Adrenal gland (tissue), 19 donors: ENCODE measurements at places on chromosomes 16 and 17. TPM values are rescaled to one million over a fixed set of nuclear protein-coding genes. Genes with fewer than 3 reads are reported as not detected.

Gene PRCD
- not detected for total RNA-seq

Gene CCL17
- not detected for total RNA-seq

GRCh38 chr17:142102-142661 is 4.8 kb downstream of the SCGB1C2 start:
- no peak overlapping the region for H3K4me3 ChIP-seq
- no peaks in the 10 kb centered on the region for H3K27me3 ChIP-seq
- no peaks in the 10 kb centered on the region for H3K36me3 ChIP-seq
- no peaks in the 10 kb centered on the region for H3K4me1 ChIP-seq

GRCh38 chr17:41340934-41341861 is 9.4 kb downstream of the KRT33A start:
- no peak overlapping the region for H3K4me3 ChIP-seq
- no peak overlapping the region for H3K27ac ChIP-seq
- no peaks in the 10 kb centered on the region for H3K4me1 ChIP-seq
- DNase-seq, result no peak
- no peaks in the 10 kb centered on the region for H3K36me3 ChIP-seq

DNA sequence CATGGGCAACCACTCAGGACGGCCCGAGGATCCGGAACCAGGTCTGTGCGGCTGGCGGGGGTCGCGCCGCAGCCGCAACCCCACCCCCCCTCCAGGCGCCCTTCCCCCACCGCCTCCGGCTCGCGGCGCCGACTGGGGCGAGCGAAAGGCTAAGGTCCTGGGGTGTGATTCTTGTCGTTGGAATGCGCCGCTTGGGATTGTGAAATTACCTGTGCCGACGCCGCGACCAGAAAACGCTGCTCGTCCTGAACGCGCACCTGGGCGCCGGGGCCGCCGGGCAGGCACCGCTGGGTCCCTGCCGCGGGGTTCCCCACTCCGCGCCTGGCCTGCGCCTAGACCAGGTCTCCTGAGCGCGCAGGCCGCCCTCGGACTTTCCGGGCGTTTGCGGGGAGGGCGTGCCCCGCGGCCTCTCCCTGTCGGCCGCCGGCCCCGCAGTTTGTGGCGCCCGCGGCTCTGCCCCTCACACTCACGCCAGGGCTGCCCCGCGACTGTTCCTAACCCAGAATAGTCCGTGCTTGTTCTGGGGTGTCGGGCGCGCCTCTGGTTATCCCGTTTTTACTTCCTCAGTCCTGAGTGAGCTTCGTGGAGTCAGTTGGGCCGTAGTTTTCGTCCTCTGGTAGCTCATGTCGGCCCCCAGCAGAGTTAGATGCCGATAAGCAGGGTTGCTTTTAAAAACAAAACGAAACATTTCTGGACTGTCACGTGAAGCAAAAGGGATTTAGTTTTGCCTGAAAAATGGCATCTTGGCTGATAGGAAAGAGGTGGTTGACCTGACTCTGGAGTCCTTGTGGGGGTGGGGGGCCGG is 147.2 kb downstream of the SPECC1 start:
- peaks cover 13% of the 10 kb centered on the region for H3K4me1 ChIP-seq
- H3K27ac ChIP-seq, result peak overlapping the region; percentile 74
- no peaks in the 10 kb centered on the region for H3K36me3 ChIP-seq
- peak; percentile 69 for DNase-seq
- peak overlapping the region; percentile 73 for H3K4me3 ChIP-seq

DNA sequence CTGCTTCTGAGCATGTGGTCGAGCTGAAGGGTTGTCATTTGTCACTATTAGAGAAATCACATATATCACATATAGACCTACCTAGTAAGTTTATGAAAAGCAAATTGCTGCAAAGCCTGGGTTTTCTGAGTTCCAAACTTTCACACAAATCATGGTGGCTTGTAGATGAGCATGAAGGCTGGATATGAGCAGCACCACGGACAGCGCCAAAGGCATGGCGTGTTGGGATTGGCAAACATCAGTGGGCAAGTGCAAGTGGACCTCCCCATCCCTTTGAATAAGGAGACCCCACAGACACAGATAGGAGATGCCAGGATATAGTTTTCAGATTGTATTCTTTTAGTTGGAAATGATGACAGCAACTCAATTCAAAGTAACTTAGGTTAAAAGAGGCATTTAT is 77.6 kb upstream of the CACNG3 start:
- H3K4me3 ChIP-seq, result no peak overlapping the region
- H3K27ac ChIP-seq, result no peak overlapping the region
- H3K27me3 ChIP-seq, result no peaks in the 10 kb centered on the region
- no peaks in the 10 kb centered on the region for H3K36me3 ChIP-seq
- H3K4me1 ChIP-seq, result no peaks in the 10 kb centered on the region

Gene NAGS
- total RNA-seq, result 0.95 TPM

- peaks cover 11% of the 10 kb centered on the region for H3K4me1 ChIP-seq
- H3K27me3 ChIP-seq, result no peaks in the 10 kb centered on the region
- DNase-seq, result no peak
- no peak overlapping the region for H3K27ac ChIP-seq
- H3K4me3 ChIP-seq, result no peak overlapping the region
Measured at GRCh38 chr16:89710709-89711564, 9.4 kb upstream of the SPATA2L start.

- no peaks in the 10 kb centered on the region for H3K36me3 ChIP-seq
- H3K4me3 ChIP-seq, result no peak overlapping the region
- no peaks in the 10 kb centered on the region for H3K27me3 ChIP-seq
- H3K4me1 ChIP-seq, result no peaks in the 10 kb centered on the region
- H3K27ac ChIP-seq, result no peak overlapping the region
- no peak for DNase-seq
Measured at GRCh38 chr17:14261406-14261805, 24.7 kb upstream of the CDRT15 start.

- H3K36me3 ChIP-seq, result no peaks in the 10 kb centered on the region
- H3K27me3 ChIP-seq, result no peaks in the 10 kb centered on the region
- no peak for DNase-seq
- no peak overlapping the region for H3K4me3 ChIP-seq
- peaks cover 16% of the 10 kb centered on the region for H3K4me1 ChIP-seq
Measured at GRCh38 chr16:14199624-14200023, 128.5 kb downstream of the MRTFB start.

- H3K4me3 ChIP-seq, result no peak overlapping the region
- no peak overlapping the region for H3K27ac ChIP-seq
- H3K27me3 ChIP-seq, result no peaks in the 10 kb centered on the region
- no peak for DNase-seq
- H3K36me3 ChIP-seq, result no peaks in the 10 kb centered on the region
Measured at GRCh38 chr16:57072616-57073275, 19.6 kb upstream of the CPNE2 start.
